Fibroblast of the aortic adventitia (primary cell): ENCODE measurements at places on chromosomes 3 and 15.

- DNase-seq: no peak
Observed at GRCh38 chr3:156957715-156958114, 131.6 kb downstream of the LEKR1 start.

GRCh38 chr3:188634285-188634684 is 480.3 kb downstream of the LPP start:
- DNase-seq: no peak

GRCh38 chr3:15295506-15295905 is 36.9 kb downstream of the SH3BP5 start:
- peak; percentile 95 for DNase-seq

DNA sequence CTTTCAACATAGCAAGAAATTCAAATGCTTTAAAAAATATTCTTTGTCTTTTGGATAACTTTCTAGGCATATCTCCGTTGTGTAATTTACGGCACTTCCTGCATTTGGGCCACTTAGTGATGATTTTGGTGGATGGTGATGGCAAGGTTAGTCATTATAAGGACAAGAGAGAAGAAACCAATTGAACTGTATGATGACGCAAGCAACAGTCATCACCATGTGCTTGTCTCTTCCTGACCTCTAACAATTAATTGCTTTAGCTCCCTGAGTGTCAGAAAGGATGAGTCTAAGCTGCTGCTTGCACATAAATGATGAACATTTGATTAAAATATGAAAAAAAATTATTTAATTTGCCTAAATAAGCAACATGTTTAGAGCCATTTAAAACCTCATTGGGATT is 11.3 kb upstream of the P2RY12 start:
- peak; percentile 45 for DNase-seq

DNA sequence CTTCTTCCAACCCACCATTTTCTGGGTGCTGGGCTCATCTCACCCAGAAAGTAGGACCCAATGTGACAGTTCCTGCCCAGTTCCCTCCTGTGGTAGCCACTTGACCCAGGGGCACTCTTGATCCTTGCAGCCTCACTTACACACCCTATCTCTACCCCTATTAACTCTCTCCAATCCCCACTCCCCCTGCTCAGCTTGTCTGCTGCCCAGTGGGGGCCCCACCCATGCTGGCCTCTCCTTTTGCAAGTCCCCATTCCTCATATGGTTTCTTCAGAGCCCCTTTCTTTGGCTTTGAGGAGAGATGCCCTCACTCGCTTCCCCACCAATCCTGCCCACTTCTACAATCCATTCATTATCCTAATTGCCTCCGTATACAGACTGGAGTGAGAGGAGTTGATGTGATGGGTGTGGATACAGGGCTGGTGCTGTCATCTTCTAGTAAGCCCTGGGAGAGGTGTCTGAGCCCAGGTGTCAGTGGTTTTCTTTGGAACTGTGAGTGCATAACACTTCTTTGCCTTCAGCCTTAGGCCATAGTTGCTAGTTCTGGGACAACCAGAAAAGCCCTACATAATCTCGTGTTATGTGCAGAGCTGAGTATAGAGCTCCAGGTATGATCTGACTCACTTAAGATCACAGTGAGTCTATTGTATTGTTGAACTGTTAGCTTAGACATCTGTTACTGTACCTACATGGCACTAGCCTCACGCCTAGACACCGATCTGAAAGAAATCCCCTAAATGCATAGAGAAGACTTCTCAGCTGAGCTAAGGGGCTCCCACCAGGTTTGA is 4.8 kb upstream of the CCR5 start:
- no peak for DNase-seq

GRCh38 chr3:71585131-71585530 is 1.6 kb upstream of the FOXP1 start:
- peak; percentile 23 for DNase-seq

DNA sequence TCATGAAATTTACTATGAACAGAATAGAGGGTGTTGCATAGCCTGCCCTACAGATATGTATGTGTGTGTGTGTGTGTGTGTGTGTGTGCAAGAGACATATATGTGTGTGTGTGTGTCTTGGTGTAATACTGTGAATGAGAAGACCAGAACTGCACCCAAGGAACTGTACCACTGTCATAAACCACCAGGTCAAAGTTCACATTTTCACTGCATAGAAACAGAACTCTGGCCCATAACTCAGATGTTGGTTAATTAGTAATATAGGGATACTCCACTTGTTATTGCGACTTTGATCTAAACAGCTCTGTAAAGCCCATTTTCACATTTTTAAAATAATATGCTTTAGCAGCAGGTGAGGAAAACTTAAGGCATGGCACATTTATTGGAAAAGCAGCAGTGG is 111.8 kb downstream of the IGF2BP2 start:
- no peak for DNase-seq

DNA sequence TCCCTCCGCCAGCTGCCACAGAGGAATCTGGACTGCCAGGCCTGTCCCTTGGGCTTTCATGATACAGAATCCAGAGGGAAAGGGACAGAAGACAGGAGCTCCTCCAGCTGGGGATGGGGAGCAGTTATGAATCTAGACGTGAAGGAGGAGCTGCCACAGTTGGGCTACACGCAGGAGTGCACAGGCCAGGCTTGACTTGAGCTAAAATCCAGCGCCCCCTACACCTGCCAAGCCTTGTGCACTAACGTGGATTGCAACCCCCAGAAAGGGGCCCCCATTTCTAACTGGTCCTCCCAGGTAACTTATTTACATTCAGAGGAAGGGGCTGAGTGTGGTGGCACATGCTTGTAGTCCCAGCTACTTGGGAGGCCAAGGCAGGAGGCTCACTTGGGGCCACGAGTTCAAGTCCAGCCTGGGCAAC is 14.3 kb downstream of the KLHL6 start:
- no peak for DNase-seq

DNA sequence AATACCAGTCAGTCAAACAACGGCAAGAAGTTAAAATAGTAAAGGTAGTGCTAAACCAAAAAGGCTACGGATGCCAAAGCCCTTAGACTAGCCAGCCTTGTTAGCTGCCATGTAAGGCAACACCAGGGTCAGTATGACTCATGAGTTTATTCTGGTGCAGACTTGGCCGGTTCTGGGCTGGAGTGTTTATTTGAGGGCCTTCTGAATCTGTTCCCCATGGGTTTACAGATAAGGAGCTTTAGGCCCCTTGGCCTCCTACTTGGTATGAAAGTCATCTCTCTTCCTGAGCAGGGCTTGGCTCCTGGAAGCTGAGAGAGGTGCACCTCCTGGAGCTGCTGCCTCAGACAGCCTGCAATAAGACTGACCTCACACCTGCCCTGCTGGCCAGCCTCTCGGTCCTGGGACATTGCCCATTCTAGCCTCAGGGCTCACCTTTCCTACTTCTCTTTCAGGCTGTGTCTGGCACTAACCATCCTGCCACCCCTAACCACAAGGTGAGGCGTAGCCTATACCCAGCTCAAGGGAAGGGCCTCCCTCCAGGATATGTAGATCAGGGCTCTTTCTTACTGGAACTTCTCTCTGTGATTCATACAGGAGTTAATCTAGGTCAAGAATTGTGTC is 10.4 kb upstream of the RTP1 start:
- peak; percentile 96 for DNase-seq

DNA sequence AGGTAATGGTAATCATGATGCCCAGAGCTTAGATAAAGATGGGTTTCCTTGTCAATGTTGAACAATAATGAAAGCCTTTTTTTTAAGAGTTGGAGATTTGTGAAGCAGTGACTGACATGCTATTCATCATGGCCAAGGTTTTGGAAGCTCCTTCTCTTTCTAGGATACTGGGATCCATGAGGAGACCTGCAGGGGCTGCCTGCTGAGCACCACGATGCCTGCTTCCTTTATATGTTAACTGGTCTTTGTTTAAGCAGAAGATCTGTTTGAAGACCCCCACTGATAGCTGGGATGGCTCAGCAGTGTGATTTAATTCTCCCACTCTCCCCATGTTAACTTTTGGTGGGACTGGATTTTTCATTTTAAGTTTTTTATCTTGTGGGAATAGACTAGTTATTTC is 15.8 kb downstream of the RBP1 start:
- no peak for DNase-seq

GRCh38 chr3:10781981-10782380 is 34.0 kb upstream of the SLC6A11 start:
- DNase-seq: no peak

- DNase-seq: no peak
Observed at GRCh38 chr3:190224456-190224855, 97.8 kb downstream of the CLDN1 start.
